Cardiac muscle cell (in vitro differentiated cells and primary cell): ENCODE measurements at places on chromosomes 6 and 20.

GRCh38 chr20:11564491-11564890 lies 353.2 kb upstream of the BTBD3 start:
- DNase-seq: no peak

DNA sequence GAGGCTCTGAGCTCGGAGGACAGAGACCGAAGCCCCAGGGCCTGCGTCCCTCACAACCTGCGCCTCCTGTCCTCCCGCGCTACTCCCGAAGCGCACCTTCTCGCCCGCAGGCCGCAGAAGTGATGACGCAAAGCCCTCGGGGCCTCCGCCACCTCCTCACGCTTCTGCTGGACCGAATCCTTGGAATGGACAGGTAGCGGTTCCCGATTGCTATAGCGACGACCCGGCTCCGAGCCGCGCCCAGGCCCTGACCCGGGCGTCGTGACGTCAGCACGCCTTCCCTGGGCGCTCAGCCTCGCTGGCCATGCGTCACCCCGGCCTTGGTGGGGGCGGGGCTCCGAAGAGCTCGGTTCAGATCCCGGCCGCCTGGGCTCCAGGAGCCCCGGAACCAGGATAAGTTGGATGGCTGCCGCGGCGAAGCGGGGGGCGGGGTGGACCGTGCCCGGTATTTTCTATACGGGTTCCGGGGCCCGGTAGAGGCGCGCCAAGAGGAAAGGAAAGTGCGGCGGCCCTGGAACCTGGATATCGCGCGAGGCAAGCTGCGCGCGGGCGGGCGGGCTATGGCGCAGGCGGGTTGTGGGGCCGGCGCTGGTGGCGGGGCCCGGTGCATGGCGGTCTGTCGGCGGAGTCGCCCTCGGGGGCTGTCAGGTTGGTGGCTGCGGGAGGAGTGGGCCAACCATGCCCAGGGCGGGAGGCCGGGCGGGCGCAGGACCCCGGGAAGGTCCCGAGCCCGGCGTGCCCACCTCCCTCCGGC lies at the start of gene ZNF76:
ZNF76 (plus strand) TSS at position 542 of the 754 bp plus-strand sequence. CDS start 21,417 bp downstream, outside the sequence.
- DNase-seq: peak; percentile 98

- DNase-seq: no peak
Measured at GRCh38 chr6:93751969-93752368, 332.6 kb upstream of the EPHA7 start.

GRCh38 chr20:25238319-25239037 lies 9.4 kb upstream of the PYGB start:
- peak; percentile 48 for DNase-seq

DNA sequence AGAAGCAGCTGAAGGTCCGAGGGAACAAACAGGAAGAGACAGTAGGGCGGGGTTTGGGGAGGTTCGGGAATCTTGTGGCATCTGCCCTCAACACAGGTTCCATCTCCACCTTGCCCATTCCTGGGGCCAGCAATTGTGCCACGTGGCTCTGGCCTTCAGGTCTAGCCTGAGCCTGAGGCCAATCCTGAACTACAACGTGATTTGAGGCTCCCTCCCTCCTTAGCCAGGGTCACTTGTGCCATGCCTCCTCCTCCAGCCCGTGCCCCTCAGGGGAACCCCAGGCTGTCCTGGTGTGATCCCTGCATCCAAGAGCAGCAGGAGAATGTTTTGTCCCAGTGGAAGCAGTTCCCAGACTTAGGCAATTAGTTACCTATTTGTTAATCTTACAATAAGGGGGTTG lies 3.0 kb downstream of the CST9 start:
- no peak for DNase-seq

GRCh38 chr6:132715204-132715603 lies 1.3 kb upstream of the VNN1 start:
- peak; percentile 92 for DNase-seq
